Amniotic stem cell (primary cell): ENCODE measurements at places on chromosomes 3 and 15.

- DNase-seq = no peak
Measured at GRCh38 chr3:149368201-149368673, 9.2 kb downstream of the TM4SF1 start.

GRCh38 chr3:4261406-4261805, 41.8 kb upstream of the SETMAR start:
- DNase-seq = no peak

GRCh38 chr15:46304321-46304720, 669.5 kb downstream of the SQOR start:
- no peak for DNase-seq

GRCh38 chr3:4736284-4736861, 242.9 kb upstream of the BHLHE40 start:
- no peak for DNase-seq

DNA sequence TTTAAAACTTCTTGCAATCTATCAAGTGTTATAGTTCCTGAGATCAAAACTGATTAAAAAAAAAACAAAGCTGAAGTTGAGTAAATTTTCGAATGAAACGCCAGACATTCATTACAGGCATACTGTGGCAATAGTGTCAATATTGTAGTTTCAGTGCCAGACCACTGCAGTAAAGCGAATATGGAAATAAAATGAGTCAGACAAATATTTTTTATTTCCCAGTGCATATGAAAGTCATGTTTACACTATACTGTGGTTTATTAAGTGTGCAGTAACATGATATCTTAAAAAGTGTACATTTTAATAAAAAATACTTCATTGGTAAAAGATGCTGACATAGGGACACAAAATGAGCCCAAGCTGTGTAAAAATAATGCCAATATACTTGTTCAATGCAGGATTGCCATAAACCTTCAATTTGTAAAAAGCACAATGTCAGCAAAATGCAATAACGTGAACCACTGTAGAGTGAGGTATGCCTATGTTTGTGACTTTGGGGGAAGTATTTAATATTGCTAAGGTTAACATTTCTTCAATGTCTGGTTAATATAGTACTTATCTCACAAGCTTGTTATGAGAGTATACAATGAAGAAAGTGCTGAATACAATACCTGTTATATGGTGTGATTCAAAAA, 1473.9 kb upstream of the GBE1 start:
- DNase-seq = no peak

- DNase-seq = no peak
Measured at GRCh38 chr3:21830541-21830940, 79.5 kb upstream of the ZNF385D start.

GRCh38 chr15:99729920-99730319, 3.3 kb downstream of the LYSMD4 start:
- DNase-seq = no peak

DNA sequence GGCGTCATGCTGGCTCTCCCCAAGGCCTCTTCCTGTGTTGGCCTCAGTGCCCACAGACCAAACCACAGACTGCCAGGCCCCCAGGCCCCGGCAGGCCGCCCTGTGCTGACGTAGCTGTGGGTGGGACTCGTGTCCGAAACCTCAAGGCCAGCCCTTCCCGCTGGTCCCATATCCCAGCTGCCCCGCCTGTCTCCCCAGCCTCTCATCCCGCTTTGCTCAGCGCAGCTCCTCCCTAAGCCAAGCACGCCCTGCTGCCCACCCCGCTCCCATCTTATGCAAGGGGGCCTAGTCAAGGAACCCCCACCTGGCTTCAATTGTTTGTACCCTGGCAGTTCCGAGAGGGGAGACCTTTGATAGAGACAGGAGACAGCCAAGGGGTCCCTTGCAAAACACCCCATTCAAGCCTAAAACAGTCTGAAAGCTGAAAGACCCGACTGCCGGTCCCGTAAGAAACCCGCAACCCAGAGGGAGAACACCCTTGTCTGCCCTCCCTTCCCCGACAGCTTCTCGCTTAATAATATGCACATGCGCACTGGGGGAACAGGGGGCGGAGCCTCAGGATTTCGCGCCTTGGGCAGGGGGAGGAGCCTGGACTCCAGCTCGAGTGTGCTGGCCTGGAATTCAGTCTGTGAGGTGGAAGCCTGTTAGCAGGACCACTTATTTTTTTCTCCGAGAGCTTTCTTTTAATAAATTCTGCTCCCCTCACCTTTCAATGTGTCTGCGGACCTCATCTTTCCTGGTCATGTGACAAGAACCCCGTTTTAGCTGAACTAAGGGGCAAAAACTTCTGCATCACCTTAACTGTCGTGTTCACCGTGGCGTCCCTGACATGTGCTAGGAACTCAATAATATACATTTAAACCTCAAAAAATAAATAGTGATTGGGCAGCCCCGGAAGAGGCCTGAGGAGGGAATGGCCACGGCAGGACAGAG, 17.2 kb downstream of the TNFAIP8L3 start:
- DNase-seq = no peak

- no peak for DNase-seq
Measured at GRCh38 chr3:193772422-193772763, 179.4 kb downstream of the OPA1 start.

- no peak for DNase-seq
Measured at GRCh38 chr3:24764236-24764915, 269.7 kb upstream of the THRB start.

- no peak for DNase-seq
Measured at GRCh38 chr3:158991146-158991705, 189.4 kb downstream of the MFSD1 start.

DNA sequence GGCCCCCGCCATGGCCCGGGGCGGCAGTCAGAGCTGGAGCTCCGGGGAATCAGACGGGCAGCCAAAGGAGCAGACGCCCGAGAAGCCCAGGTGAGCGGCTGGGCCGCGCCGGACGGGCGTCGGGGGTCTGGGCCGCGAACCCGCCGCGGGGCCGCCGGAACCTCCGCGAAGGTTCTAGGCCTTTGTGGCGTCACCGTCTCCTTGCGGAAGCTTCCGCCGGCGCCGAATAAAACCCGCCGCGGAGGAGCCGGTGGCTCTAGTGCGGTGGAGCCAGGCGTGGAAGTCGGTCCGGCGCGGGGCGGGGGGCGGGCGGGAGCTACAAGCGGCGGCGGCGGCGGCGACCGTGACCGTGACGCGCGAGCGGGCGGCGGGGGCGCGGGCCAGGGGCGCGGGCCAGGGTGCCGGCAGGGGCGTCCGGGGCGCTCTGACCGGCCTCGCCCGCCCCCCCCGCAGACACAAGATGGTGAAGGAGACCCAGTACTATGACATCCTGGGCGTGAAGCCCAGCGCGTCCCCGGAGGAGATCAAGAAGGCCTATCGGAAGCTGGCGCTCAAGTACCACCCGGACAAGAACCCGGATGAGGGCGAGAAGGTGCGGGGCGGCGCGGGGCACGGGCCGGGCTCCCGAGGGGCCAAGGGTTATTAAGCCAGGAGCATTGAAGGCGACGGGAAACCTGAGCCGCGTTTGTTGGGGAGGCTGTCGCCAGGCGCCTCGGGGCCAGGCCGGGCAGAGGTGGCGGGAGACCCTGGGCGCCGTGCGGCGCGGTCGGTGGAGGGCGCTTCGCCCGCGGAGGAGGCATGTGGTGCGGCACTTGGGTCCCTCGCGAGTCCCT, at the start of gene DNAJA4:
DNAJA4 (plus strand) TSS at position 259 of the 833 bp plus-strand sequence; CDS start at position 461, 202 bp downstream.
- no peak for DNase-seq

- DNase-seq = no peak
Measured at GRCh38 chr3:156183396-156183795, 63.0 kb downstream of the KCNAB1 start.

DNA sequence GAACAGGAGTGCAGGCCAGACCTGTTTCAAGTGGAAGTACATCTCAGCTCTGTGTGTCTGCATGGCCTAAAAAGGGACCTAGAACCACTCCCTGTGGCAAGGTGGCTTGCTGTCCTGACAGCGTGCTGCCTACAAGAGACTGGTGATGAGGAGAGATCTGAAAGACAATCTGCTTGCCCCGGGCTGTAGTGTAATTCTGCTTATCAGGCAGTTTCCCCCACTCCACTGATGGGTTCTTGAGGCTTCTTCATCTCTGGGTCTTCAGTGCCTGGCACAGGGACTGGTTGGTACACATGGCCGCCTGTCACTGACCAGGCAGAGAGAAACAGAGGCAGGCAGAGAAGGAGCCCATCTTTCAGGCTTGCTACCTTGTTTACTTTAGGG, 57.6 kb downstream of the HEG1 start:
- no peak for DNase-seq

DNA sequence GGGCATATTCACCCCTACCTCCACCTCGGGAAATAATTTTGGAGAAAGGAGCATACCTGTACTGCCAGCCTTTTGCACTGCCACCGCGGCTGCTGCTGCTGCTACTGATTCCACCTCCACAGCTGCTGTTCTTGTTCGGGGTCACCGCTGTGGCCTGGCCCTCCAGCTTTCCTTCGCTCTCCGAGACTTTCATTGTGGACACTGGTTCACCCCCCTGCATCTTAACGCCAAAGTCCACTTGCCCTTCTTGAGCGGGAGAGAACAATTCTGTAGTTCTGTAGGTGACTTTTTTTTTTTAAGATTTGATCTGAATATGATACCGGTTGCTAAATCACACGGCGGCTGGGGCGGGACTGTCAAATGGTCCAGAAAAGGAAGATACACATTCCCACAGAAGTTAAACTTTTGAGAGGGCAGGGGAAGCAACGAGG, 701 bp downstream of the OSBPL11 start:
- DNase-seq = no peak

DNA sequence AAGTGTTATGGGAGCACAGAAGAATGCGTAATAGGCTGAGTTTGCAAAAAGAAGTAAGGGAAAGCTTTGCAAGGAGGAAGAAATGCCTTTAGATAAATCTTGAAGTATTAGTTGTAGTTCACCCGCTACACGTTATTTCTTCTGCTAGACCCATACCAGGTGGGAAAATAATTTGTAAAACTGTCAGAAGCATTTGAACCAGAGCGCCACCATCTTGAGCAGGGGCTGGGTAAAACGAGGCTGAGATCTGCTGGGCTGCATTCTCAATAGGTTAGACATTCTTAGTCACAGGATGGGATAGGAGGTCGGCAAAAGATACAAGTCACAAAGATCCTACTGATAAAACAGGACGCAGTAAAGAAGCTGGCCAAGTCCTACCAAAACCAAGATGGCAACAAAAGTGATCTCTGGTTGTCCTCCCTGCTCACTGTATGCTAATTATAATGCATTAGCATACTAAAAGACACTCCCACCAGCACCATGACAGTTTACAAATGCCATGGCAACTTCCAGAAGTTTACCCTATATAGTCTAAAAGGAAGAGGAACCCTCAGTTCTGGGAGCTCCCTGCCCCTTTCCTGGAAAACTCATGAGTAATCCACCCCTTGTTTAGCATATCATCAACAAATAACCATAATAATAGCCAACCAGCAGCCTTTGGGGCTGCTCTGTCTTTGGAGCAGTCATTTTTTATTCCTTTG, 50.0 kb upstream of the ZNF280D start:
- no peak for DNase-seq
